ENCODE measurements at places on chromosomes 7 and 10. TPM values are rescaled to one million over a fixed set of nuclear protein-coding genes. Genes with fewer than 3 reads are reported as not detected.

Gene CRYGN
- not detected for total RNA-seq

Gene SCIN
- 0.13 TPM for total RNA-seq

Gene NUP205
- total RNA-seq: 58.2 TPM

Gene PAPOLB
- total RNA-seq: not detected

Gene STEAP4
- not detected for total RNA-seq

Gene SFR1
- 5.0 TPM for total RNA-seq

Gene PLXNA4
- 7.9 TPM for total RNA-seq

Gene CXCL12
- 17.4 TPM for total RNA-seq

Gene UTF1
- total RNA-seq: not detected

Gene DENND2A
- under 0.01 TPM for total RNA-seq

Gene PVRIG
- not detected for total RNA-seq

Gene GRID2IP
- total RNA-seq: not detected

Gene OPALIN
- total RNA-seq: not detected

Gene CNTNAP2
- 1.3 TPM for total RNA-seq

Gene KIAA1549
- 1.1 TPM for total RNA-seq

Gene CHST3
- 6.1 TPM for total RNA-seq

Gene LRRD1
- under 0.01 TPM for total RNA-seq

Gene CUBN
- total RNA-seq: 14.9 TPM

Gene FXYD4
- not detected for total RNA-seq

Gene MYL10
- total RNA-seq: not detected

Gene UPP1
- total RNA-seq: 39.8 TPM

Gene STMP1
- total RNA-seq: 9.6 TPM

Gene NPFFR1
- not detected for total RNA-seq

Gene CADPS2
- total RNA-seq: 62.1 TPM

Gene POMZP3
- total RNA-seq: 6.0 TPM

Gene TAS2R41
- not detected for total RNA-seq

Gene SPDYE5
- not detected for total RNA-seq

Gene MAGI2
- 0.81 TPM for total RNA-seq

Gene FBXL13
- 0.32 TPM for total RNA-seq

Gene ASZ1
- total RNA-seq: not detected

Gene WAC
- total RNA-seq: 70.5 TPM

Gene HMX2
- total RNA-seq: not detected

Gene C10orf67
- not detected for total RNA-seq

Gene MMD2
- not detected for total RNA-seq

Gene MET
- total RNA-seq: 33.5 TPM

Gene TACR2
- not detected for total RNA-seq

Gene CCDC172
- not detected for total RNA-seq

Gene CLDN4
- total RNA-seq: 0.06 TPM

Gene GPC2
- 1.3 TPM for total RNA-seq

Gene ASNS
- total RNA-seq: 7.3 TPM

Gene ANXA8
- not detected for total RNA-seq

Gene CALML3
- total RNA-seq: not detected

Gene STARD3NL
- total RNA-seq: 110 TPM

Gene FKBP6
- total RNA-seq: not detected

Gene CALCR
- total RNA-seq: not detected

Gene ABCC2
- 0.65 TPM for total RNA-seq

Gene ADCYAP1R1
- total RNA-seq: not detected

Gene GPER1
- 1.1 TPM for total RNA-seq

Gene ODAD2
- total RNA-seq: 1.0 TPM

Gene SPDYE11
- total RNA-seq: not detected

Gene HIBADH
- 25.6 TPM for total RNA-seq

Gene ATRNL1
- total RNA-seq: not detected

Gene ELAPOR2
- 33.4 TPM for total RNA-seq

Gene VWC2
- total RNA-seq: not detected

Gene DIP2C
- 2.9 TPM for total RNA-seq

Data from bladder microvascular endothelial cell (primary cell).